Stimulated activated CD8-positive, alpha-beta memory T cell treated with anti-CD3 and anti-CD28 coated beads, Interleukin-15, amount 100 ng/mL, for 24 hours (primary cell): ENCODE measurements at places on chromosomes 2 and 18.

DNA sequence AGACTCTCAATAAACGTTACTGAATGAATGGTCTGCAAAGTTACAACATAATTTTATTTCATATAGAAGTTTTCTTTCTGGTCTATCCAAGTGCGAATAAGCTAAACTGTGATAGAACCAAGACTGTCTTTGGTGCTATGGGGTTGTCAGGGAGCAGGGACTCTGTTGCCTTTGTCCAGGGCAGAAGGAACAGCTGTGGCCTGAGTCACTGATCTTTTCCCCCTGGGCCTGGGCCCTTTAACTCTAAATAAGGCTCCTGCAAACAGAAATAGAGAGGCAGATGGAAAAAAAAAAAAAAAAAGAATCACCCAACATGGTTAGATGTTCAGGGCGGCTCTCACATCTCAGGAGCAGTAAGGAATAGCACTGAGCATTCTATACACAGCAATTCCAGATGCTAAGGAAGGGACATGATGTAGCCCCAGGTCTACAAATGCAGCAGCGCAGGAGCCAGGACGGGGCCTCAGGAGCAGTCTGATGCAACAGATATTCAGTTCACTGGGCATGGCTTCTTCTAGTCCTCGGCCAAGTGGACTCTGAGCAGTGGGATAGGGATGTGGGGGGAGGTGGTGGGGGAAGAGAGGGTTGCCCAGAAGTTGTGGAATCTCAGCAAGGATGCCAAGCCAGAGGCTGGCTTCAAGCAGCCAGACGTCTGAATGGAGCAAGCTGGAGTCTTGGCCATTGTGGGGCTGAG is 247.1 kb upstream of the SIX2 start:
- no peak for DNase-seq

- DNase-seq = peak; percentile 50
Observed at GRCh38 chr2:88350331-88351248, 101.9 kb downstream of the FOXI3 start.

GRCh38 chr2:230472621-230473018 is 56.6 kb downstream of the SP100 start:
- no peak for DNase-seq

DNA sequence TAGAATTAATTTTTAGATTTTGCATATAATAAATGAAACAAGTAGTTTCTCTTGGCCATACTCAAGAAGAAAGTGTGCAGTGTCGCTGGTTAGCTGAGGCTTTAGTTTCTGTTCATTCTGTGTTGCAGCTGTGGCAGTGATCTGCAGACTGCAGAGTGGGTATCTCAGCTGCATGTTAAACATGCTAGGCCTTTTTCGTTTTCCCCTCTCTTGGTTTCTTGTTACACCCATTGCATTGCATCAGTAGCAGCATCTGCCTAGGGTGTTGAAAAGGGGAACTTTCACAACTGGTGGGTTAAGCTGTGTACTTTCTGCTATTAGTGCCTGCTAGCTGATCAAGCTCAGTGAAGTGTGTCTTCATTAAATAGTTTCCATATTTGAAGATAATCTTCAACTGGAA is 51.3 kb downstream of the ACSL3 start:
- no peak for DNase-seq

- DNase-seq = no peak
Observed at GRCh38 chr2:62266433-62267038, 70.6 kb downstream of the B3GNT2 start.

- DNase-seq = no peak
Observed at GRCh38 chr2:70258532-70258875, 567 bp downstream of the PCYOX1 start.

- no peak for DNase-seq
Observed at GRCh38 chr2:84389794-84390193, 69.3 kb downstream of the SUCLG1 start.

DNA sequence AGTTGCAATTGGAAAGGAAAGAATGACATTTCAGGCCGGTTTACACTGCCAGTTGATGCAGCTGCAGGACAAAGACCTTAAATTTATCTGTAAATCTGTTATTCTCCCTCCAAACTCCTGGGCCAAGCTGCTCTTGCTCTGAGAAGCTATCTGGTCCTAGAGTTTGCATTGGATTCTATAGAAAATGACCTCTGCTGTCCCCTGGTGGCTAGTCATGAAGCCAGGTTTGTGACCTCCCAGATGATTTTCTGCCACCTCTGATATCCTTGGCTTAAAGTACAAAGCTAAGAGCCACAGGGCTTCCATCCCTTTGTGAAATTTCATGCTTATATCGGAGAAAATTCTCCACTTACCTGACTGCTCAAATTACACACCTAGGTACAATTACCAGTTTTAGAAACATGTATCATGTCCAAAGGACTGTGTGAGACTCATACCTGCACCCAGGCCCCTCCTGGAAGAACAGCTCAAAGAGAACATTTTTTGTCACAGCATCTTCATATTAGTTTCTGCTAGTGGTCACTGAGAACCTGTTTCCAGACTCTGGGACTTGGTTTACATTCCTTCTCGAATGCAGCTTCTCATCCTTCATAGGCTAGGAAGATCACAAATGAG is 28.9 kb upstream of the IER3IP1 start:
- DNase-seq = no peak

DNA sequence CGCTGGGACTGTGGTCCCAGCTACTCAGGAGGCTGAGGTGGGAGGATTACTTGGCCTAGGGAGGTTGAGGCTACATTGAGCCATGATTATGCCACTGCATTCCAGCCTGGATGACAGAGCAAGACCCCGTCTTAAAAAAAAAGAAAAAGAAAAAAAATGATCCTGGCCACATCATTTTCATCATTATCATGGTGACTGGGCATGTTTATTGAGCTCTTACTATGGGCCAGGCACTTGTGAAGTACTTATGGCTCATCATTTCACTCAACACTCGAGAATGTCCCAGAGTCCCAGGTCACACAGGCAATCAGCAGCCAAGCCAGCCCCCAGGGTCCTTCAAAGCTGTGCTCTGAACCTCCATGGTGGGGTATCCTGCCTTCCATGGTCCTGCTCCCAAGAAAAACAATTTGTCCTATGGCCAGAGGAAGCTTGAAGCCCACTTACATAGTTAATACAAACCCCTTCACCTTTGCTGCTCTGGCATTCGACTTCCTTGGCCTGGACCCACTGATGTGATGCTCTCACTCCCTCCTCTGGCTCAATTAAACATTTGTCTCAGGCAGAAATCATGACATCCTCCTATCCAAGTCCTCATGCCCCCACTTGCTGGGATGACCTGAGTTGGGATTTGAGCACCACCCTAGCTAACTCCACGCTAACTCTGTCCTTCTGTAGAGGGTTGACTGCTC is 3.8 kb upstream of the CNNM4 start:
- DNase-seq = no peak

DNA sequence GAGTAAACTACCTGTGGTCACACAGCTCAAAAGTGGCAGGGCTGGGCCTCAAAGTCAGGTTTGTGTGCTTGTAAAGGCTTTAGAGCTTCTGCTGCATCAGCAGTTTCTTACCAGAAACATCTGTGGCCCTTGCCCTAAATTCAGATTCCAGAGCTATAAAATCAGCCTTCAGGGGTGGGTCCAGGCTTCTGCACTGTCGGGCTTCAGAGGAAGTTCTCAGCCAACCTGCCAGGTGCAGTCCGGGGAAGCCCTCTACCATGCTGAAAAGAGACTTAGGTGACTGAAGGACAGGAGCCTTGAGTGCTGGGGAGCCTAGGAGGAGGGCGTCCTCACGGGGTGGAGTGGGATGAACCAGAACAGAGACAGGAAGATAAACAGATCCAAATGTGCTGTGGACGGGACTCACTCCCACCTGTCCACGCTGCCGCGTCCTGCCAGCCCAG is 69.9 kb upstream of the HS6ST1 start:
- no peak for DNase-seq

- no peak for DNase-seq
Observed at GRCh38 chr2:178998539-178998938, 51.4 kb downstream of the CCDC141 start.

GRCh38 chr2:26349690-26350089 is 3.1 kb upstream of the ADGRF3 start:
- no peak for DNase-seq

DNA sequence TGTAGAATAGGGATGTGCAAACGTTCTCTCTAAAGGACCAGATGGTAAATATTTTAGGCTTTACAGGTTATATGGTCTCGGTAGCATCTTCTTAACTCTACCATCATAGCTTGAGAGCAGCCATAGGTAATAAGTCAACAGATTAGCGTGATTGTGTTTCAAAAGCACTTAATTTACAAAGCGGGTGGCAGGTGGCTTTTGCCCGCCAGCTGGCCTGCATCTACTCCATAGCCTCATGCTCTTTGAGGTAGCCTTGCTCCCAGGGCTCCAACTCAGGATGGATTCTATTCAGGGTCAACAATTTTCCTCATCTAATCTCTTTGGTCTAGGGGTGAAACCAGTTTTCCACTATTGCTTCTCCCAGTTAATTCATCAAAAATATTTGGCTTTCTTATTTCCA is 5.0 kb upstream of the ATP9B start:
- DNase-seq = no peak

DNA sequence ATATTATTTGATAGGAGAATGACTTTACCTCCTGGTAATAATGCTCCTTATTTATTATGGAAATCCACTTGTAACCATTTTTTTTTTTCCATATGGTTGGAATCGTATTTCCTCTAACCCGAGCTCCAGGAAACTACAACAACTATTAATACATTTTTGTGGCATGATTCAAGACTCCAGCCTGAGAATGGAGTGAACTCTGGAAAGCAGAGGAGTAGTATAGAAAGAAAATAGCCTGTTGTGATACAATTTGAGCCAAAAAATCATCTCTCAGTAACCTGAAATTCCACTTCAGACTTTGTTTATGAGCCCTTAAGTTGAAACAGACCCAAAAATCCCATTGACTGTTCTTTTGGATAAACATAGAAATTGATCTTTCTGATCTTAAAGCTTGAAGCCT is 921.1 kb downstream of the SOCS6 start:
- no peak for DNase-seq

DNA sequence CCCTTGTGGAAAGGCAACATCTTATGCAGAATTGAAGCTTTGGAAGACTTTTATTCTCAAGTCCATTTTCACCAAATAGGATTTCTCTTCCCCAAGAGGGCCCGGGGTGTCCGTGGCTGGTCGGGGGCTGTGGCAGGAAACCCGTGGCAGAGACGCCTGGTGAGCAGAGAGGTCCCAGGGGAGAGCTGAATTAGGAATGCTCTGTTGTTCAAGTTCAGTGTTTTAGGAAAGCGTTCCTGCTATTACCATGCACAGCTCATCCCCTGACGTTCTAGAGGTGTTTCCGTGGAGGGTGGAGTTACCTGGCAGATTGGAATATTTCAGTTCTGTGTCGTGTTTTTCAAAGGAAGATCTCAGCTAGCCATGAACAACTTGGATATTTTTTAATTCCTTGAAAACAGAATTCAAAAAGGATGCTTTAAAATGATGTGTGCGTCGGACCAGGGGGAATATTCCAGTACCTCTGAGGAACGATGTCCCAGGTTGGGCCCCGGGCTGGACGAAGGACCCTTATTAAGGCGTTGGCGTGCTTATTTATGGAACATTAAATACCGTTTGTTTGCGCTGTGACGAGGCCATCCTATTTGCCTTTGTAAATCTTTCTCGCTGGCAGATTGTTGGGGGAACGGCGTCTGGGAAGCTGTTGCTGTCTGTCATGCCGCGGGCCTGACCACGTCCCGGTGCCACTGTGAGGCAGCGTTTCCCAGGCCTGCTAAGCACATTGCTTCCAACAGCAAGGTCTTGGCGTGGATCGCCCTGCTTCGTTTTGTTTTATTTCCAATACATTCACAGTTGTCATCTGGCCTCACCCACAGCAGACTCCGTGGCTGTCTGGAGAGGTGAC is 8.2 kb downstream of the NFATC1 start:
- DNase-seq = no peak

DNA sequence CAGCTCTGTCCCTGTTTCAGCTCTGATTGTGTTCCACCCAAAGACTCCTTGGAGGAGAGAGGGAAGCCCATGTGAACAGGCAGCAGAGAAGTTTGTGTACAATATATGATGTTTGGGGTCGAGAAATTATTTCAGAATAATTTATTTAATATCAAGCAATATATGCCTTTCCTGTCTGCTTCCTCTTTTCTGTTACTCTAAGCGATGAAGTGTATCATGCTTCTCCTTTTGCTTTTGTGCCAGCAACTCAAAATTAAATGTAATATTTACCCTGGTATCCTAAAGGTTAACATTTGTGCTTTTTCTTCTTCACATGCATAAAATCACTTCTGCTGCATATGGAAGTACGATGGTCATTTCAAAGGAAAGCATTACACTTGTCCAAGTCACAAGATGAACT is 2.4 kb upstream of the NTSR2 start:
- no peak for DNase-seq

GRCh38 chr2:60148716-60149115 is 404.7 kb downstream of the BCL11A start:
- no peak for DNase-seq

DNA sequence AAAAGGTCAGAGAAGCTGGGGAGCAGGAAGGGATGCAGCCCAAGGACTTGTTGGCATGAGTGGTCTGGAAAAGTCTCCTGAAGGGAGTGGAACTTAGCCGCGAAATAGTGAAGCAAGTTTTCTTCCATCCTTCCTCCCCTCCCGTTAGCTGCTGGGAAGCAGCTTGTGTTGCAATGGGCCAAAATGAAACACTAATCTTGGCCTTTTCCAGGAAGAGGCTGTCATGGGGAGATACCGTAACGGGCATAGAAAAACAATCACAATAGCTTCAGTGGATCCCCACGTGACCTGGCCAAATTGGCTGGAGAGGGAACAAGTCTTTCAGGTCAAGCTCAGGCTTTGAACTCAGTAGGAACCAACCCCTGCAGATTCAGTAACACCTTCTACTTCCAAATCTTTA is 49.3 kb downstream of the SEMA4F start:
- no peak for DNase-seq

DNA sequence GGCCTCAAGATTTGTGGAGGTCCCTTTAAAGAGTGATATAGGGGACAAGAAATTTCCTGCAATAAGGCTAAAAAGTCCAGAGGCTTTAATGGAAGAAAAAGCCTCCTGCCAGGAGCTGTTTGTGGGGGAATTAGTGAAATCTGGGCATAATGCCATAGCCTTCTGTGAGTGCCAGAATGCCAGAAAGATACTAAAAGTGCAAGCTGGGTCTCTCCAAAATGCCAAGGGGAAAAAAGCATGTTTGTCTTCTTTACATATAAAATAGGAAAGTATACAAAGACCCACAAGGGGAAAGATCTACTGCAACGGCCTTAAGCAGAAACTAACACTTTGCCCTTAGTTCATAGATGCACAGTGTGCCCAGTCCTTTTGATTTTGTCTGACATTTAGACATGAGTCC is 647.7 kb upstream of the ZNF804A start:
- no peak for DNase-seq

- DNase-seq = no peak
Observed at GRCh38 chr2:14417551-14417950, 215.0 kb upstream of the LRATD1 start.

- DNase-seq = no peak
Observed at GRCh38 chr2:135783439-135783838, 41.8 kb downstream of the UBXN4 start.

DNA sequence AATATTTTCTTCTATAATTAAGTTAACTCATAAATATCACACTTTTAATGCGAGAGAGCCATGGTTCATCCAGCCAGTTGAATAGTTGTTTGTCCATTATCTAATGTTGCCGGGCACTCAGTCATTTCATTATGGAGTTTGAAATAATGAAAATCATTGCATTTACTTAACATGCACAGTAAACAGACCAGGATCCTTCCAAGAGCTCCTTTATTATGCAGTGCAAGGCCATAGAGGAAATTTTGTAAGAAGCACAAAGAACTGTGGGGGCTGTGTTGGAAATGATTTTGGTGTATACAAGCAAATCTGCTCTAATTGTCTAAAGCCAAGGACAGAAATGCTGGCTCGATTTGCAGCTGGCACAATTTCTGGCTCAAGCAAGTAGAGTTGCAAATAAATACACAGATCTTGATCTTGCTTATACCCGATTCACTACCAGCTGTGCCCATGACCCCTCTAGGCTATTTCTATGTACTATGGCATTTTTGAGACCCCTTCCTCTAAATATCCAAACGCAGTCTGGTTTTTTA is 400.3 kb upstream of the HNRNPA3 start:
- DNase-seq = no peak
